ENCODE measurements at places on chromosomes 4 and X.

- DNase-seq = no peak
Measured at GRCh38 chr4:82593411-82593810, 31.6 kb upstream of the TMEM150C start.

DNA sequence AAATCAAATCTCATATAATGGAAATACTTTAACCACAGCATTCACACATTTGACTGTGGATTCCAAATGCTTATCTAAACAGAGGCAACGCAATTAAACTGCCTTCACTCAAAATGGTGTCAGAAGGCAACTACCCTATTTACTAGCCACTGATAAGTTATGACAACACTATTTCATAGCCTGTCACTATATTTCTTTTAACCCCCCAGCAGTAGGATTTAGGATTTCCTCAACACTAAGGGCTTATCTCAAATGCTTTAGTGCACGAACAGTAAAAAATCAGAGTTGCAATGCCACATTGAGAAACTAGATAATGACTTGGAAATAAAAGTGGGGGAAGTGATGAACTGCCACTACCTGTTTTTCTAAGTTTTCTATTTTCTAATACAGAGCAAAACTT, 66.7 kb downstream of the DHX15 start:
- no peak for DNase-seq

- DNase-seq = no peak
Measured at GRCh38 chr4:108370291-108371141, 201.8 kb upstream of the LEF1 start.

DNA sequence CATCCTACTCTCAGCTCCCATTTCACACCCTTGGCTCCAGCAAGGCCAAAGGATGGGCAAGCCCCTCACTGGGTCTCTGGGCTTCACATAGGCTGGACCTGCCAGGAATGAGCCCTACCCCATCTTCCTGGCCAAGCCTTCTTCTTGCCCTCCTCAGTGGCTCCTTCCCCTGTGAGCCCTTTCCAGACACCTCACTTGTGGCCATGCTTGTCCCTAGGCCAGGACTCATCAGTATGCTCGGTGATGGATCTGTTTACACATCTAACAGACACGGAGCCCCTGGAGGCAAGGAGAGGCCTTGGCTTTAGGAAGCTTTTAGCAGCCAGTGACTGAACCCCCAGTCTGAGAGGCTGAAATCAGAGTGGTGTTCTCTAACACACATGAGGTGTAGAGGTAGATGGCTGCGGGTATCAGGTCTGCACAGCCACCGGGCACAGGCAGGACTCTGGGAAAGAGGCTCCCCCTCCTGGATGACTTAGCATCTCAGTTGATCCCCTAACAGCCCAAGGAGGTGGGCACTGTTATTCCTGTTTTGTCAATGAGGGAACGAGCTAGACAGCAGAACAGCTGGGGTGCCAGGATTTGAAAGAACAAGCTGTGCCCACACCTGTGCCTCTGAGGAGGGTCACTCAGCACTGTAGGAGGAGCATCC, 44.8 kb downstream of the PPP2R2C start:
- DNase-seq = no peak

DNA sequence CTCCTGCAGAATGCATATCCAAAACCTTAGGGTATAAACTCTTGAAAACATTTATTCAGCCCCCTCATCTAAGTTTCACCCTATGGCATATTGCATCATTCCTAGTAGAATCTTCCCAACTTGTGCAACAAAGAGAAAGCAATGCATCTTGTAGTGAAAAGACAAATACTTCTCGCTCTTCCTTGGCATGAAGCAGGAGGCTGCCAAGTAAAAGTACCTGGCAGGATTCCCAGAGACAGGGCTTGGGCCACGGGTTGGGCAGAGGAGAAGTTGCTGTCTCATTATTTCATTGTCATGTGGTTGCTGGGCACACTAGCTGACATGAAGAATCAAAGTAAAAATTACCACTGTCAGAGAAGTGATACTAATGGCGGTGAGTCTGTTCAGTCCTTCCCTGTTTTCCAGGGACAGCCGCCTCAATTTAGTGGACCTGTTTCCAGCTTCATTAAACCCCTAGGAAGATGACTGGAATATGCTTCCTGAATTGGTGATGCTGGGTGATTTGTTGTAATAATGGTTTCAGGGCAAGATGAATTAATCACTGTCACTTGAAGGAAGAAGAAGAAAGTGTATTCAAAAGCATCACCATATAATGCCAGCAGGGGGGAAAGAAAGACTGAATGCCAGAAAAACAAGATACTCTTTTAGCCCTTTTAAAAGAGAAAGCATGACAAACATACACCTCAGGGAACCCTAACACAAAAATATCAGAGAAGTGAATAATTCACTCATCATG, 380.5 kb upstream of the IGFBP7 start:
- peak; percentile 16 for DNase-seq

GRCh38 chr4:171846232-171846631, 33.0 kb downstream of the GALNTL6 start:
- DNase-seq = no peak

DNA sequence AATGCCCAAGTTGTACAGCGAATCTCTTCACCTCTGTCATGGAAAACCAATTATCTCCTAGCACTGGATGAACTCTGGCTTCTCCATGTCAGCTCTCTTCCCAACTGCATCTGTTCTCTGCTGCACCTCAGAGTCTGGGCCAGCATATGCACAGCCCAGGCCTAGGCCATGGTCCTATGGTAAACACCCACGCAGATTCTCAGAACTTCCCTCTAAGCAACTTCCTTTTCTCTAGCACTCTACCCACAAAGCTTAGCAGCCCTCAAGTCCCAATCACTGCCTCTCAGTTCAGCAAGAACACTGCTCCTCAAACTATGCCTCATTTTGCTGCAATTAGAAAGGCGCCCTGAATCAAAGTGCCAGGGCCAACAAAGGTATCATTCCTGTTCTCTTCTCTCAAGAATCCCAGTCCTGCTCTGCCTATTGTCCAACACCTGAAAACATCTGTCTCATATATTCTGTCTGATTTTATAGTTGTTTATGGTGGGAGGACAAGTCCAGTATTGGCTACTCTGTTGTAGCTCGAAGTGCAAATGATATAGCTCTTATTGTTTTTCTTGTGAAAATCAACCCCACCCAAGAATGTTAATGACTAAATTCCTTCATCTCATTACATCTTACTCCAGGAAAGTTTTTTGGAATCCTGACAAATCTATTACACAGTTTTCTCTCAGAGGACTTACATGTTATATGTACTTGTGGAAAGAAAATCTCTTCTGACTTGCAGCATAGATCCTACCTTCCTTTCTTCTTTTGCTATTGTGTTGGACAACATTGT, 85.4 kb downstream of the DCHS2 start:
- DNase-seq = peak; percentile 26

DNA sequence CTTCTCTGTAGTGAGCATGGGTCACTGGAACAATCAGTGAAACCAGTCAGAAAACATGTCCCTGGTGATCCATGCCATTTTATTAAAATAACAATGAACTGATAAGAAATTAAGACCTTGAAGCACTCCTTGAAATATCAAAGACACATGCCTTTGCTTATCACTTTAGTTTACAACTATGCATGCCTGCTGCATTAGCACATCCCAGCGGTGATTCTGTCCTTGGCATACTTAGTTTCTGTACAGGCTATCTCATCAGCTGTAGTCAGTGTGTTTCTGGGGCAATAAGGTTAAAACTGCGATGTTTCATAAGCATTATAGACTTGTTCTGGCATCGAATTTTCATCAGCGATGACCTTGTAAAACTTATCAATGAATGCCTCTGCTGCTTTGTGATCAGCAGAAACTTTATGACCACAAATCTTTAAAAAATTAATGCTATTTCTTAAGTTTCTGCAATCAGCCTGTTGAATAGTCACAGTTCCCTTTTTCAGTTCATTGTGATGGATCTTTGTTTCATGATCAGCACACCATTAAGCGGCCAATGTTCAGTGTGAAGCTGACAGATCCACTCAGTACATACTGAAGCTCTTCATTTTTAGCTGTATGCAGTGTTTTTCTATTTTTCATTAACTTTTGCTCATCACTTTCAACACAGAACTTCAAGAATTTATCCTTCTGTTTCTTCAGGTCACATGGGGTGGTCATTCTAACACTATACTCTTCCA, 150.5 kb downstream of the RNF150 start:
- DNase-seq = no peak

GRCh38 chrX:103663981-103664762, 22.3 kb downstream of the MORF4L2 start:
- DNase-seq = peak; percentile 3
